ENCODE measurements at places on chromosomes 2 and 18. TPM values are rescaled to one million over a fixed set of nuclear protein-coding genes. Genes with fewer than 3 reads are reported as not detected.

Gene WDFY1
- total RNA-seq: 29.9 TPM

Gene COL6A3
- total RNA-seq: 0.10 TPM

Gene SKOR2
- total RNA-seq: not detected

Gene REG3G
- not detected for total RNA-seq

Gene FTCDNL1
- total RNA-seq: 2.3 TPM

Gene COLEC12
- not detected for total RNA-seq

Gene GPC1
- total RNA-seq: 191 TPM

Gene CD226
- 0.06 TPM for total RNA-seq

Gene CAPN14
- total RNA-seq: not detected

Gene NYAP2
- not detected for total RNA-seq

Gene GAL3ST2
- total RNA-seq: 0.28 TPM

Gene MYCN
- total RNA-seq: not detected

Gene SEPTIN10
- 58.3 TPM for total RNA-seq

Gene IL18RAP
- total RNA-seq: not detected

Gene SNTG2
- total RNA-seq: not detected

Gene NOL4
- not detected for total RNA-seq

Gene FHL2
- 81.4 TPM for total RNA-seq

Gene RAMP1
- not detected for total RNA-seq

Gene NETO1
- total RNA-seq: not detected

Data from A549 treated with CpdA at 1 μM for 4 hours (cell line).